ENCODE measurements at places on chromosomes 2 and 18.

DNA sequence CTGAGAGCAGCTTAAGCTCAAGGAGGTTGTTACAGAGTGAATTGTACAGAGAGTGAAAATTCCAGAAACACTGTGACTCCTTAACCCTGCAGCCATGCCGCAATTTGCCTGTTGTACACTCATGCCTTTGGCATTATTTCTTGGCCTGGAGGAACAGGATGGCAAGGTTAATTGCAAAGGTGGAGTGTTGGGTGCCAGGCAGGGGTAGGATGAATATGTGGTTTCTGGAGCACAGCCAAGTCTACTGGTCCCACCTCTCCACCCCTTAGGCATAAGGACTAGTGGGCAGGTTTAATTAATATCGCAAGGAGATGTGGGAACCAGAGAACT is 250.2 kb downstream of the LRRTM1 start:
- DNase-seq = no peak

DNA sequence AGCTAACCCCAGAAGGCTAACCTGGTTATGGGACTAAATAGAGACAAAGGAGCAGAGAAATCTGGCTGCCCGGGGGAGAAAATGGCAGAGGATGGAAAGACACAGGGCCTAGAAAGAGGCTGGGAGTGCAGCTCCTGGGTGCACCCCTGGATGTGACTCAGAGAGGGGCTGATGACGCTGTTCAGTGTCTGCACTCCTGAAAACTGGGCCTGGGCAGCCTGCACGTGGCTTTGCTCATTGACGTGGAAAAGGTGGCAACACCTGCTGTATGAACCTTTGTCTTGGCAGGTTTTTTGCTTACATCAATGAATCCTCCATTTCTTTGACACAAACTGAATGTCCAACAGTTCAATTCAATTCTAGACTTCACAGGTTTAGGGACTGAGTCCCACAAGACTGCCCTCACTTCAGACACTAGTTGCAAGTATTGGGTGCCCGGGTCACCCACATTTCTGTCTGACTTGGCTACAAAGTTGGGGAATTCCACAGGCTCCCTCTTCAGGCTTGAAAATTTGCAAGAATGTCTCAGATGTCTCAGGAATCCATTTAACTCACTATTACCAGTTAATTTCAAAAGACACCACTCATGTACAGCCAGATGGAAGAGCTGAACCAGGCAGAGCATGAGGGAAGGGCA is 47.3 kb upstream of the PUM2 start:
- no peak for DNase-seq

DNA sequence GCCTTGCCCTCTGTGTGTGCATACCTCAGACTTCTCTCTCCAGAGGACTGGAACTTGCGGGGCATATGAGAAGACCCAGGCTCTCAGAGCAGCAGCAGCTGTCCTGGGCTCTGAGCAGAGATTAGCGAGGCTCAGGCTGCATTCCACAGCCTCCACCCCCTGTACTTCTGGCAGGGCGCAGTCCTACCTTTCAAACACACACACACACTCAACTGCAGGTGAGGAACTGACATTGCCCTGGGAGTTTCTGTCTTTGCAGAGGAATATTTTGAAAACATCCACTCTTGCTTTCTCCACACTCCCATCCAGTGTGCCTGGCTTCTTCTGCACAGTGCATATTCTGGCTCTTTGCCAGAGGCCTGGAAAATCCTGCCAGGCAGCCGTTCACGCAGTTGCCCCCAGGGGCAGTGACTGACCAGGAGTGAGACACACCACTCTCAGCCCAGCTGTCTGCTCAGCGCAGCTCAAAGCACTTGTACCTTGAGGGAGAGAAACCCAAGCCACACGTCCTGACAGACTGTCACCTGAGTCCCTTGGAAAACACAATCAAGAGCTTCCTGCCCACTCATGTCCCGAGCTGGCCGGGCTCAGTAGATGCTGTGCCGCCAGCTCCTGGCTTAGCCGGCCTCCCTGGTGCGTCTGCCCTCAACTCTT is 460.8 kb downstream of the RNF144A start:
- peak; percentile 58 for DNase-seq

DNA sequence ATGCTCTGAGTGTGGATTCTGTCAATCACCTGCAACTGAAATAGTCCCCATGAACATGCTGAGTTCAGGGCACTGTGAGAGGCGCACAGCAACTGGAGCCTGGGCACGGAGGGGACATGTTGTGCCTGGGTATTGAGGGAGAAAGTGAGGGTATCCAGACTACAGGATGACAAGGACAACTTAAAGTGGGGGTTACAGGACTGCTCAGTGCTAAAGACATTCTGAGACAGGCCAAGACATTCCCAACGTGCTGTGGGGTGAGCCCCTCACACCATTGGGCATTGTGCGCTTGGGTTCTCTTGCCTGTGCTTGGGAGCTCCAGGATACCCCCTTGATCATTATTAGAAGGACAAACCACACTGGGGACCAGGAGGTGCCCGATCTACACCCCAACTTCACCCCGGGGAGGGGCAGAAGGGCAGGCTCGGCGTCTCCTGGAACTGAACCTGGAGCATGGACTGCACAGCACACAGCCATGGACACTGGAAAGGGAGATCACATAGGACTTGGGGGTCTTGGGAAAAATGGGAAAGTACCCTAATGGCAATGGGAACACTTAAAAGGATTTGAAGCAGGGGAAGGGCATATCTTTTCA is 72.5 kb upstream of the HDAC4 start:
- no peak for DNase-seq

- DNase-seq = no peak
These were observed 89.1 kb downstream of the HS1BP3 start for GRCh38 chr2:20561637-20562454.

- DNase-seq = no peak
These were observed 671.9 kb upstream of the ZNF804A start for GRCh38 chr2:183926433-183926832.

DNA sequence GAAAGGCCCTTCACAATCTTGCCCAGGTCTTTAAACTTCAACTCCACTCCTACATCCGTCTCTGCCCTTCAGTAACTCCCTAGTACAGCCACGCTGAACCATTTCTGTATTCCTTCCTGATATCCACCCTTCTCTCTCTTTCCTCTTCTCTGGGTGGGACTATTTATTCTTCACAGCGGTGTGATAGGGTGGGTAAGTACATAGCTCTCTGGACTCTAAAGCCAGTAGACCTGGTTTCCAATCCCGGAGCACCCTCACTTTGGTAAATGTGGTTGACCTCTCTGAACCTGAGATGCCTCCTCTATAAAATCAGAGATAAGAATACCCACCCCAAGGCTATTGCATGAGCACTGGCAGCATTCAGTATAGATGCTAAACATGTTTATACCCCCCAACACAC is 86.7 kb downstream of the ATL2 start:
- DNase-seq = no peak

DNA sequence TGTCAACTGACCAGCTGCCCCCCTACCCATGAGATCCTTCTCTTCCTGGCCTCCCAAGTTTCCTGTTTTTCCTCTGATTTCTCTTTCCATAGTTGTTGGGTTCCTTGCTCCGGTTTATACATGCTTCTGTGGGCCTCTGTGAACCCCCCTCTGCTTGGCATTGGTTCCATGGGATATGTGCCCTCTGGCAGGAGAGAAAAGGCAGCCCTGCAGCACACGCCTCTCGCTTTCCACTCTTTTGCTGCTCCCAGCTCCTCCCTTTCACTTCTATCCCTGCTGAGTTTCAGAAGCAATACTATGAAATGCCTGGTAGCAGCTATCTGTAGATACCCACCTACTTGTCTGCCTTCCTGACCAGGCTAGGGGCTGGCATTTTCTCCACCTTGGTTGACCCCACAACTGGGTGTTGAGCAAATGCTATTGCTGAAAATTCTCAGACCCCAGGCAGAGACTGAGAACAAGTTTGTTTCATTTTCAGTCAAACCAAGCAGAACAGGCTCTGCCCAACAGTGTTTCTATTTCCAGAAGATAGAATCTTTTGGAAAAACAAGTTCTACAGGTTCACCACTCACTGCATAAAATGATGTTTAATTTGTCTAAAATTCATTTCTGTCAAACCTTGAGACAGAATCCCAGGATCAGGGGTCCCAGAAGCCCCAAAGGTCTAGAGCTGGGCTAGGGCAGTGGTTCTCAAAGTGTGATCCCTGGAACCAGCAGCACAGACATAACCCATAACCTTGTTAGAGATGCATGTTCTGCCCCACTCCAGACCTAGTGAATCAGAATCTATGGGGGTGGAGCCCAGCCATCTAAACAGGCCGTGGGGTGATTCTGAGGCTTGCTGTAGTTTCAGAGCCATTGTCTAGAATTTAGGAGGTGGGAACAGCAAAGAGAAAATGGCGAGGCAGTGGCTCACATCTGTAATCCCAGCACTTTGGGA is 13.4 kb downstream of the CAPG start:
- no peak for DNase-seq

DNA sequence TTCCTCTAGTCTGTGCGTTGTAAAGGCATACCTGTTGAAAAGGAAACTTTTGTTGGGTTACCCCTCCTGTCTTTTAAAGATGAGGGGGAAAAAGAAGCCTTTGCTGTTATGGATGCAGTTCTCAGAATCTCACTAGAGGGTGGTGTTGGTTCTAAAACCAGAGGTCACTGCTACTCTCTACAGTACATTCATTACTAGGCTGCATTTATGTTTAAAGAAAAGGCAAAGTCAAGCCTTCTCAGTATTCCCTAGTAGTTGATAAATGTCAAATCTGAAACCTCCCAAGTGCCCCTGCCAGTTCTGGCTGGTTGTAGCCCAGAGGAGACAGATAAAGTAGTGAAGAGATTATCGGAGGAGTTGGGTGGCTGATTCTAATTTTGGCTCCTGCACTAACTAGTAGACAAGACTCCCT is 1.4 kb upstream of the PLCL1 start:
- DNase-seq = peak; percentile 58

GRCh38 chr2:45834372-45834771 is 182.9 kb downstream of the PRKCE start:
- no peak for DNase-seq

GRCh38 chr2:102764083-102764482 is 2.3 kb downstream of the TMEM182 start:
- no peak for DNase-seq

DNA sequence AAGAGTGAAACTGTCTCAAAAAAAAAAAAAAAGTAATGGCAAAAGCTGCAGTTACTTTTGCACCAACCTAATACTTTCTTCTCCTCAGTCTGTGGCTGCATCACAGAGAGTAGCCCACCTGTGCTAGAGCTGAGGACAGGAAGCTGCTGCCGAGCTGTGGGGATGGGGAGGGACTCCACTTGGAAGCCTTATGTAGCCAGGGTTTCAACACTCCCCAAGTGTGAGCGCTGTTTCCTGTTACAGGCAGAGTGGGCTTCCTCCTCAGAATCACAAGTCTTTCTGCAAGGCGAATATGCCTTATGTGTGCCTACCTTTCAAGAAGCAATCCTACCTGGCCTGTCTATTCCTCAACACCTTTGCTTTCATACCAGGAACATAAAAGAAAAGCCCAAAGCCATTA is 36.3 kb upstream of the CYP27C1 start:
- DNase-seq = no peak

DNA sequence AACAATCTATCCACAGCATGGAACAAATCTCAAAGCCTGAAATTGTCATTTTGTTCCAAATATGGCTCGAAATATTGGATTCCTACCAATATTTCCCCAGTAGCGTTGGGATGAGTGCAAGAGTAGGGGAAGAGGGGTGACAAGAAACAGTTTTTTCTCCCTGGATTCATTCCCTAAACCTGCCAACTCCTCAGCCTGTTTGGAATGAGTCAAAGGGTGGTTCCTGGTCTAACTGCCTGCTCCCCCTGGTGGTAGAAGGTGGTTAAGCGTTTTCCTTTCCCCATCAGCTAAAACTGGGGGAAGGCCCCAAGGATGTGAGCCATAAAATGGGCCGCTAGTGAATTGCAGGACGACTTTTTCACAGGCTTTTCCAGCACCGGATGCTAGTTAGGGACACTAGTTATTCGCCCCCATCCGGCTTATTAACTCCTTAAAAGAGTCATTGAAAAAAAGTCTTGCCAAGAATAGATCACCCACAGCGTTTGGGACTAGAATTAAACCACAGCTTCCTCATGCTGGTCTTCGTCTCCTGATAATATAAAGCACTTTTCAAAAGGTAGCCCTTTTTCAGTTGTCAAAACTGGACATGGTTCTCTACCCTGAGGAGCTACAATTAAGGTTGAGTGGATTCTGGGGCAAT is 72.5 kb downstream of the DHRS9 start:
- peak; percentile 17 for DNase-seq

GRCh38 chr18:22828171-22828570 is 105.0 kb upstream of the RBBP8 start:
- DNase-seq = no peak

GRCh38 chr18:34720220-34720619 is 10.1 kb downstream of the DTNA start:
- DNase-seq = no peak
